Hematopoietic multipotent progenitor cell (in vitro differentiated cells): ENCODE measurements at places on chromosomes 12 and 14.

DNA sequence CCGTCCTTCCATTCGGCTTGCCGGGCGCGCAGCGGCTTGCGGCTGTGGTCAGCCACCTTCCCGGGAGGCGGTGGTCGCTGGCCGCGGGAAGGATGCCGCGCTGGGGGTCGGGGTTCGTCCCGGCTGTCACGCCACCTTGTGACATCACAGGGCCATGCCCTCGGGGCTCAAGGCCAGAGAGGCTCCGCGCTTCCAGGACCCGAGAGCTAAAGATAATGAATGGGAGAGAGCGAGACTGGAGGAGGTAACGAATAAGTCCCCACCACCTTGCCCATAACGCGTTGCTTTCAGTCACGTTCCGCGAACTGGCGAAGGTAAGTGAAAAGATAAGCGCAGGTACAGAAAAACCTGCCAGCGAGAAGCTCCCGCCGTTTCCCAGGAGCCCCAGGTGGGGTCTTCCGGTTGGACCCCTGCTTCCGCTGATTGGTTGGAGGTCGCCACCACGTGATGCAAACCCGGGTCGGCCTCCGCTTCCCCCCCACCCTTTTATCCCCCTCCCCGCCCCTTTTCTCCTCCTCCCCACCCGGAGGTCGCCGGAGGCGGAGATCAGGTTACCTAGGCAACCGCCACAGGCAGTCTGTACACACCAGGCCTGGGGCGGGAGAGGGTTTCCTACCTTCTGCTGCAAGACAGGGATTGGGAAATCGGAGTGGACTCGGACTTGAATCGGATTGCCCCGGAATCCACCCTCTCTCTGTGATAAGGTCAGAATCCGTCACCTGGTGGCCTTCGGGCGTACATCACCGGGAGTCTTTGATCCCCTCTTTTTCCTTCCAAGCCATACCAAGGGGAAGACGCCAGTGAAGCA is at the start of gene LRRC9:
TSS of gene LRRC9 (plus strand) at position 575 of the 808 bp plus-strand sequence.
- DNase-seq = peak; percentile 55

GRCh38 chr14:45743884-45744283 is 490.9 kb upstream of the MIS18BP1 start:
- no peak for DNase-seq

GRCh38 chr14:99679543-99679942 is 4.6 kb upstream of the CYP46A1 start:
- DNase-seq = no peak

DNA sequence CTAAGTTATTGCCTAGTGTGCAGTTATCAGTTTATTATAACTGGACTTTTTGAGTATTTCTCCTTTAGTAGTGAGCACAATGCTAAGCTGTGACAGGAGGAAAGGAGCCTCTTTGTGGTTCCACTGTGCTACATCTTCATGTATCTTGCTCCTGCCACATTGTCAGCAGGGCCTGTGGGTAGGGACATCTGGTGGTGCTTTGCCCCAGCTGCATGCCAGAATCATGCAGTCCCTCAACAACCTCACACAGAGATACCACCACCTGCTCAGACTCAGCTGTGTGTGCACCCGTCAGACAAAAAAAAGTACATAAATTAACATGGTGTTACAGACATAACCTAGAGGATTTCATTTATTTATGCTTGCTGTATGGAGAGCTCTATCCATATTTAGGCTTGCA is 51.1 kb downstream of the MIS18BP1 start:
- DNase-seq = no peak

DNA sequence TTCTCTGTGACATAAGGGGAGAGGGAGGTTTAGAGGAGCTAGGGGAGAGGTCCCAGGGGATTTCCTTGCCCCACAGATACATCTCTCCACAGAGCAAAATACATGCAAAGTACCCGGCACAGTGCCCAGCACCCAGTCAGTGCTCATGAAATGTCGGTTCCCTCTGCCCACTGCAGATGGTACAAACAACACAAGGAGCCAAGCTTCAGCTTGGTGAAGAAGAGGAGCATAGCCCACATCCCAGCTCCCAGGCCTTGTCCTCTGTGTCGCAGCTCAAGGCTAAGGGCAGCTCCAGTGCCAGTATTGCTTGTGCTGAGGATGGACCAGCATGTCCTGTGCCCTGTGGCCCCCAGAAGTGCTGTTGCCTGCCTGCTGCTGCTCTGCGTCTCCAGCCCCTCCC is 35.0 kb upstream of the FKBP4 start:
- DNase-seq = no peak

DNA sequence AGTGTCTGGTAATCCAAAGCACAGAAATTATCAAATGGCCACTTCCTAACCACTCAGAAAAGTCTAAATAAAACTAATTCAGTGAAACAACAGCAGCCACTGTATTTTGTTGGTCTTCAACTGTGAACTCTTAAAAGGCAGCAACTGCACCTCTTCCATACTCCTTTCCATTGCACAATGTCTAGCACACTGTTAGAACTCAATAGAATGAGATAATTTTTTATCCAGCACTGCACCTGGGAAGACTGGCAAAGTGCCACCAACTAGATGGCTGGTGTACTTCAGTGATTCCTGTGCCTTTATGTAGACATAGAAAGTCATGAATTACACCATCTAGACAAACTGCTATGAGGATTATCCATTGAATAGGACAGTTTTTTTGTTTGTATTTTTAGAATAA is 26.2 kb downstream of the LGR5 start:
- DNase-seq = no peak

GRCh38 chr12:12267742-12268200 is 927 bp upstream of the LRP6 start:
- no peak for DNase-seq

- DNase-seq = no peak
Observed at GRCh38 chr12:80825506-80825905, 108.8 kb downstream of the MYF5 start.

GRCh38 chr14:96095058-96095457 is 55.9 kb downstream of the C14orf132 start:
- no peak for DNase-seq

DNA sequence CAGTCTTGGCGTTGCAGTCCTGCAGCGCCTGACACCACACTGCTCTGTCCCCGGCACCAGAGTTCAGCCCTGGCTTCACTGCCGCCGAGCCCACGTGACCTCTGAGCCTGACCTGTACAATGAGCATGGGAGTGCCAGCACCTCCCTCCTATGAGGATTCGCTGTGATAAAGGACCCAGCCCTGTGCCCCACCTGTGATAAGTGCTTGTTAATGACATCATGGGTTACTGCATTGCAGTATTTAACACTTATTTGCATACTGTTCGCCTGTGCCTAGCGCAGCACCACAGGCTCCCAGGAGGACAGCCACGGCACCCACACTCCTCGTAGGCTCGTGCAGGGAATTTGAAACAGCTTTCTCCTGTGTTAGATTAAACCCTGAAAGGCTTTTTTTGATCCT is 118.2 kb upstream of the GSC start:
- no peak for DNase-seq

- DNase-seq = no peak
Observed at GRCh38 chr12:107497231-107497630, 188.4 kb upstream of the PWP1 start.

GRCh38 chr14:64636208-64636979 is 67.8 kb upstream of the PLEKHG3 start:
- peak; percentile 44 for DNase-seq

DNA sequence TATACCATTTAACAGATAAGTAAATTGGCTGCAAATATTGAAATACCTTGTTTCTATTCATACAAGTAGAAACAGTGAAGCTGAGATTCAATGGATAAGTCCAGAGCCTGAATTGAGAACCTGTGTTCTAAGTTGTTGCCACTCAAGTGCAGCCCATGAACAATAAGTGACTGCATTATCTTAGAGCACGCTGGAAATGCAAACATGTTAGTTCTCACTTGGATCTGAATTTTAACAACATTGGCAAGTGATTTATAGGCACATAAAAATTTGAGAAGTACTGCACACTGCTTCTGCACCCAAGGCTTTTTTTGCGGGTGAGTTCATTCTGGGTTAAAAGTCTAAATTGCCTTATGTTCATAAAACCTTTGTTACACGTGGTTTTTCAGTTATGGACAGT is 484.3 kb downstream of the NAV3 start:
- no peak for DNase-seq

GRCh38 chr12:77152623-77153193 is 87.3 kb upstream of the E2F7 start:
- DNase-seq = peak; percentile 17

- no peak for DNase-seq
Observed at GRCh38 chr12:24901576-24902461, 47.1 kb downstream of the BCAT1 start.

DNA sequence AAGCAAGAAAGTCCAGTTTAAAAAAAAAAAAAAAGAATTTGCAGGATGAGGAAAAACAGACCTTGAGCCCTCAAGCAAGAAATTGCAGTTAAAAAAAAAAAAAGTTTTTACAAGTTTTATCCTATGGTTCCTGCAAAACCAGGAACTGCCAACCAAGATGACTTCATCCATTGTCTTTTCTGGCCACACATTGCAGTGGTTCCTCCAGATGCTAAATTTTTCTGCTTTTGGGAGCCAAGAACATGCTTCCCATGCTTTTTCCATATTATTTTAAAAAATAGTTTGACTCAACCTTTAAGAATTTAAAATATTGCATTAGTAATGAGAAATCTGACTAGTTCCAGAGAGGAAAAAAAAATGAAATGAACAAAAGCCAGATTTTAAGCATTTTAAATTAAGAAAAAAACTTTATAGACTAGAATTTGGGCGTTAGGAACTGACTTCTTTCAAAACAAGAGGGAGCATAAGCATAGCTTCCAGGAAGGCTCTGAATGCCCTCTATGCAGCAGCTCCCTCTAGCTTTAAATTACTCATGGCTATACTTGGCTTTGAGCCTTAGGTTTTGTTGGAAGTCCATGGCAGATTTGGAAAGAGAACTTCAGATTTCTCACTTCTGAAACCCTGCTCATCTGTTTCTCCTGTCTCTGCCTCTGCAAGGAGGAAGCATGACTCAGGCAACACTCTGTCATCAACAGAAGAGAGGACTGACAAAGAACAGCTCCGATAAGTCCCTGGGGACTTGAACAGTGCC is 124.5 kb downstream of the GPR65 start:
- DNase-seq = peak; percentile 33
